Femur (tissue), 1 donor: ENCODE measurements at places on chromosomes 1 and 21.

- DNase-seq: no peak
These were observed 174.3 kb upstream of the DPT start for GRCh38 chr1:168903237-168903830.

DNA sequence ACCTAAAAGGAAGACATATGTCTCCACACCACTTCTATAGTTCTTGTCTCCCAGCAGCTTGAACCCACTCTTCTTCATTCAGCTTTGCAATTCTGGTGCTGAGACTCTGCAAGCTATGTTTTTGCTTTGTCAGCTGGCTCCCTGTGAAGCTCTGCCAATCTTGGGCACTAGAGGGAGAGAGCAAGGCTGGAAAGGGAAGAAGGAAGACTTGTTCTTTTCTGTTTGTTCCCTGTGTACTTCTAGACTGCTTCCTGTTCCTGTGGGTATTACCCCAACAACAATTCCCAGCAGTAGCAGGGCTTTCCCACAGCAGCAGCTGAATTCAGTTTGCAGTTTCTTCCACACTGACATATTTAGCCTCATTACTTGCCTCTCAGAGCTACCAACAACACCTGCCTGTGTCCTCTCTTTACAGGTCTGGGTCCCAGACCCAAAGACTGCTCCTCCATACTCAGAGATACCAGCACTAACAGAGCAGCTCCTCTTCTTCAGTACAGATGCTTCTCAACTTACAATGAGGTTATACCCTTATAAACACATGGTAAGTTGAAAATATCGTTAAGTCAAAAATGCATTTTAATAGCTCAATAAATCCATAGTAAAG is 275.2 kb upstream of the NEGR1 start:
- no peak for DNase-seq

- no peak for DNase-seq
These were observed 2.6 kb upstream of the C1orf141 start for GRCh38 chr1:67137307-67137753.

- DNase-seq: no peak
These were observed 9.7 kb downstream of the IFFO2 start for GRCh38 chr1:18946550-18947381.

- no peak for DNase-seq
These were observed 127.1 kb downstream of the DAB1 start for GRCh38 chr1:57296726-57297250.

- DNase-seq: no peak
These were observed 40.7 kb upstream of the CXADR start for GRCh38 chr21:17472182-17472581.

- no peak for DNase-seq
These were observed 361.5 kb upstream of the ADGRL2 start for GRCh38 chr1:81439046-81439823.
